Activated CD4-positive, alpha-beta T cell treated with anti-CD3 and anti-CD28 coated beads, Interleukin-2, Interleukin-4, amounts not matched to agents 100 ng/mL and 50 ng/mL, durations not matched to agents 16 hours and 8 hours (primary cell): ENCODE measurements at places on chromosomes 5 and 9.

- DNase-seq: no peak
Observed at GRCh38 chr9:129124506-129125069, 13.4 kb downstream of the PTPA start.

- DNase-seq: no peak
Observed at GRCh38 chr9:135664801-135665794, 2.0 kb downstream of the LCN9 start.

DNA sequence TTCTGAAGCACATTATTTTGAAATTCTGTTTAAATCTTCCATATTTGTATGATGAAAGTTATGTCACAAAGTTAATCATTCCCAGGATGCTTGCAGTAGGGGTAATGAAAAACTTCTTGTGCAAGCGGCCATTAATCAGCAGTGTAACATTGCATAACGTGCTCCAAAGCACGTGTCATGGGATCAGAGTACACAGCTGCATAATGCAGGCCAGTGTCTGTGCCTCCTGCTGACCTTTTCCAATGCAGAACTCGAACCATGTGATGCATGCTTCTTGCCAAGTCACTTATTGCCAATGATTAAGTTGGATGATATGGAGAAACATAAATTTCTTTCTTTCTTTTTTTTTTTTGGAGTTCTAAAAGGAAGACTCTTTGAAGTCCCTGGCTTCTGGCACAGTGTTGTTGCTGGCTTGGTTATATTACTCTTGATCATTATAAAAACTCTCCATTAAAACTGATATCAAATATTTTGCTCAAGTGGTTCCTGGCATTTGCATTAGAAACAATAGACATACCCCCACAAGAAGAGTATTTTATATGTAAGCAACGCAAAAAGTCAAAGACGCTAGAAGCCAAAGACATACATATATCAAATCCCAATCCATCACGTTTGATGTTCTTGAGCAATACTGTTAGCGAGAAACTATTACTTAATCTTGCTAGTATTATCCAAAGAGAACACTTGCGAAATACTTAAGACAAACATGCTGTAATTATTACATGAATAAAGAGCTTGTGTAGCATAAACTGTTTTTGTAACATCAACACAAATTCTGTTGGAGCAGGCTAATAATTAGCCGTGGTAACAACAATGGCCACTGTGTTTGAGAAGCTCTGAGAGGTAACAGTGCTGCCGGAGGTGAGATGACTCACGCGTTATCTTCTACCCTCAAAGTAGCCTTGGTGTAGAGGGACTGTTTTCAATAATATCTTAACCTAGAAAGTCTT lies 164.2 kb downstream of the AUH start:
- DNase-seq: no peak

DNA sequence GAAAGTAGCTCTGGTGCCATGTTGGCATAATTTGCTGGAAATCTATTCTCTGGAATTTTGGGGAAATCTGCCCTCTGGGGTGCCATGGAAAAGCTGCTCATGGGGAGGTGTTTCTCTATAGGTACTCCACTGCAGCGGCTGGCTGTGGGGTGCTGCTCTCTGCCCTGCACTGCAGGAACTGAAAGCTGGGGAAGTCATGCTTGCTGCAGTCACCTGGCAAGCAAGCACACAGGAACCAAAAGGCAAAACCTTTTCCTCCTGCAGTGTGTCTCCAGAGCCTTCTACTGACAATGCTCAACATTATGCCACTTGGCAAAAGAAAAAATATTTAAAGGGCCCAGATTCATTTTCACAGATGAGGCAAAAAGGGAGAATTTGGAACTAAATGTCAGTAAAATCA lies 25.8 kb upstream of the CARNMT1 start:
- no peak for DNase-seq

DNA sequence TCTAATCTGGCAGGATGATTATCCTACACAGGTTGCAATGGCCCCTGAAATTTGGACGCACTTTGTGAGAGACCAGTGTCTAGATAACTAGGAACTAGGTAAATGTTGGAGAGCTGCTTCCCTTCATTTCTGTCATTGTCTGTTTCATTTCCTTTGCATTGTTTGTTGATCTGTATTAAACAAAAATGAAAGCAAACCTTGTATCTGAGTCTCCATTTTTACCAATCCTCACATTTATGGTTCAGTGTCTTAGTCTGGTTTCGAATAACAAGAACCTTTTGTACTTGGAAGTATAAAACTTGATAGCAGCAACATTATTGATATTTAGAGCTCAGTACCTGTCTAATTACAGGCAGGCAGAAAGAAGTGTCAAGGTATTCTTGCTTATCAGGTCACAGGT lies 105.5 kb downstream of the MRPS30 start:
- no peak for DNase-seq

GRCh38 chr5:32504329-32504988 lies 59.9 kb upstream of the ZFR start:
- DNase-seq: no peak

DNA sequence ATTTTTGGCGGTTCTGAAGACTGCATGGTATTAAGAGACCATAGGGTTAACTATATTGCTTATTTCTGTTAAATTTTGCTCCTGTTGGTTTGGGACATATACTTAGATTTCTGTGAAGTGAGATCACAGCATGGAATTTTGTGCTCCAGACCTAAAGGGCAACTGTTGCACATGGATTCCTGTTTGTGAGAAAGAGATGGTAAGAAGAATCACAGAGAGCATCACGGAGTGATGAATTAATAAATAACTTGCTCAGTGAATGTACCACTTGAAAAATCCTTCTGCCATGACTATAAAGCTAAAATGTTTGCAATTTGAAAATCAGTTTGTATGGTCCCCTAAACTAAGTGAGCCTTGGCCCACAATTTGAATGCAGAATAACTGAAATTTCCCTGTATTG lies 4.5 kb downstream of the PSAT1 start:
- DNase-seq: no peak

GRCh38 chr9:77946969-77947620 lies 84.5 kb downstream of the GNAQ start:
- DNase-seq: no peak

DNA sequence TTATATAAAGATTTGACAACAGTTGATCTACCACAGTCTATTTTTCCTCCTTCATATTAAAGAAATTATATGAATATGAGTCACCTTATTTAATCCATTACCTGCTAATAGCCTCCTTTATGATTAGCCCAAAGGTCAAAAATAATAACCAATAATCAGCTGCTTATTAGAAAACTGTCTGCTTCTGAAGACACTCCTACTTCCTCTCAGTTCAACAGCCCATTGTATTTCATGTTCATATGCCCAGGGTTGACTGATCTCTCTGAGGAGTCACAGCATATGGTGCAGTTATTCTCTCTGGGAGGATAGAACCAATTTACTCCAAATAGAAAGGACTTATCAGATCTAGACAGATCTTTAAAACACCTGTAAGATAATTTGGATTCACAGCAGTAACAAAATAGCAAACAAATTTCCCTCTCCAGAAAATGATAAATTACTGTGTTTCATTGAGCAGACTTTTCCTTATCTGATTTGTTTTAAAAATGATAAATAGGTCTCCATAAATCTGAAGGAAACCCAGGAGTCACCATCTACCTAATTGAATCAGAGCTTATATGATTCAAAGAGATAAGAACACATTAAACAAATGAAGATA lies 180.4 kb upstream of the ITGA1 start:
- no peak for DNase-seq

GRCh38 chr5:10994091-10994986 lies 233.3 kb upstream of the DAP start:
- no peak for DNase-seq

DNA sequence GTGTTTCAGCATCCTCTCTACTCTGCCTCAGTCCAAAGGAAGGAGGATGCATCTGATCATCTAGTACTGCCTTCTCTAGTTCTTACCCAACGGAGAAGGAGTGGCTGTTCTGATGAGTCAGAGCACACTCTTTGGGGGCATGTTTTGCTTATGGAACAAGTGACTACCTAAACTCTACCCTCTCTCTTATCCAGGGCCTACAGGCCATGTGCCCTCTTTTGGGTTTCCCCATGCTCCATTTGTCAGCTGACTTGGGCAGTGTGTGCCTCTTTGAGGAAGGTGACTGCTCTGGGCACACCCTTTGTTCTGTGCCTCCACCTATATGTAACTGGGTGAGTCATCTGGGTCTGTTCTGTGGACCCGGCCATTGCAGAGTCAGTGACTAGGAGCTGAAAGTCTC lies 89.6 kb upstream of the BNC2 start:
- DNase-seq: no peak

- no peak for DNase-seq
Observed at GRCh38 chr5:53983568-53984460, 326.6 kb downstream of the ARL15 start.

DNA sequence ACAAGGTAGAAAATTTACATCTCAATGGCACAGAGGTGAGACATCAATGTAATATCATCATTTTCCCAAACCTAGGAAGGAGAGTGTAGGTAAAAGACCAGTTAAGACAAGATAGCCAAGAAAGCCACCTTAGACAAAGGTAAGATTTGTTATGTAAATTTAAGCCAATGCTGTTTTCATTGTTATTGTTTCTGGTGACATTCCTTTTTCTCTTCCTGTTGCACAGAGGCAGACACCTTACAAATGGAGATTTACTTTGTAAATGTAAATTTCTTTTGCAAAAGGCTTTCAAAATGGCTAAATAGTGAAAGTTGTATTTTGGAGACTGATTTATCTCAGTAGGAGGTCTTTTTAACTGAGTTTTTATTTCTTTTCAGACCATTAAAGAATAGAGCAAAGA lies 159.1 kb downstream of the YIPF5 start:
- DNase-seq: no peak

GRCh38 chr5:76642390-76643040 lies 19.3 kb upstream of the F2RL2 start:
- no peak for DNase-seq

DNA sequence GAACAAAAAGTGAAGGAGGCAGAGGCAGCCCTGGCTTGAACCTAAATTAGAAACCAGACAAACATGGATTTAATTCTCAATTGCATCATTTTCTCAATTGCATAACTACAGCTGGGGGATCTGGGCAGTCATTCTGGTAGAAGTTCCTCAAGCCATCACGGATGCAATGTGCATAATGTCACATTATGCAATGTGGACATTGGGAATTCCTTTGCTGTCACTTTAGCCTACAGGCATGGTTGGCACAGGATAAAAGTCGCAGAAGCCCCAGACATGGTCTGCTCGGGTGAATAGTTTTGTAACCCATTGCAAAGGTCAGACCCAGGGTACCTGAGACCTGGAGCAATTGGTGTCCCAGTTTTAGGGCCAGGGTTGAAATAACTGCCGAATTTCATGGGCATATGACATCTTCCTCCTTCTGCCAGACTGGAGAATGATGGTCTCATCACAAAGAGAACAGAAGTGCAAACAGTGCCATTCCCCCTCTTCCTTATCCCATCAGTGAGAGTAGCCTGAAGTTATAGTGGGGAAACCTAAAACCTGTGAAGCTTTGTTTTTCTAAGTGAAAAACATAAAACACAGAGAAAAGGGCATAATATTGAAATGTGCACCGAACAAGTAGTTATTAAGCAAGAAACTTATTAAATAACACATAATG lies 290.8 kb downstream of the MSX2 start:
- no peak for DNase-seq

- DNase-seq: no peak
Observed at GRCh38 chr5:149358294-149358651, 427 bp downstream of the PCYOX1L start.

GRCh38 chr5:52920929-52921328 lies 68.2 kb upstream of the ITGA2 start:
- no peak for DNase-seq

DNA sequence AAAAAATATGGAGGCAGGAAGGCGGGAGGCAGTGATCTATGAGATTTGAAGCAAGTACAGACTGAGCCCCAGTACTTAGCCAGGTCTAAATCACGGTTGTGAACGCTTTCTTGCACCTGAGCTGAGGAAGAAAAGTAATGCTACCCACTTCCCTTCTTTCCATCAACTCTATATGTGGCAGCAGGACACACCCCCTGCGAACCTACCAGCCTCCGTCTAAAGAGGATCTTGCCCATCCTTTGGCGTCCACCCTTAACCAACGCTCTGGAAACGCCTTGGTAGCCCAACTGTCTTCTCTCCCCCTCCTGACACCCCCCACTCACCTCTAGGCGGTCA lies 545 bp downstream of the HMGCS1 start:
- DNase-seq: no peak

- peak; percentile 77 for DNase-seq
Observed at GRCh38 chr5:151097820-151098767, 17.3 kb upstream of the TNIP1 start.

DNA sequence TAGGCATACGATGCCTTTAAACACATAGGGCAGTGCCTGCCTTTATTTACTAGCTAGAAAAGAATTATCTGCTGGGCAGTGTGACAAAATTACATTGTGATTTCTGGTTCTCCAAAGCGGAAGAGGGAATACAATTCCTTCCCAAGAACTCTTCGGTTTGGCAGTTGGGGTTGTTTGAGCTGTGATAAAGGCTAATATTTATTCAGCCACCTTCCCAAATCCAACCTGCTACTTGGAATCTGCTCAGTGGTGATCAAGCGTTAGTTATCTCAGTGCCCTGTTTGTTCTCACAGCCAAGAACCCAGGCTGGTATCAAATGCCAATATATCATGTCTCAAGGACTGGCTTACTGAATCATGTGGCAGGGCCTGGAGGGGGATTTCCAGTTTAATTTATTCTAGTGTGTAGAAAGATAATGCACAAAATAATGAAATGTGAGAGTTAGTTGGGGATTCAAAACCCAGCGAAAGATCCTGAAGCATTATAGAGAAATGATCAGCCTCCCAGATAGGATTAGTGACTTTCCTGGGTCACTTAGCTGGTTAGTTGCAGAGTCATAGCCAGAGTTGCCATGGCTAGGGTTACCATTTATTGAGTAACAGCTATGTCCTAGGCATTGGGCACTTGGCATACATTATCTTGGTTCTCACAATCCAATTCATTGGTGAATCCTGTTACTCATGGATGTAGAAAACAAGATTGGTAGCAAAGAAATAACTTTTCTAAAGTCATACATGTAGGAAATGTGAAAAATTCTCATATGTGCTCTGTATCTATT lies 457.0 kb upstream of the KLF4 start:
- DNase-seq: no peak

GRCh38 chr5:123813937-123814624 lies 302.1 kb downstream of the CSNK1G3 start:
- DNase-seq: no peak

GRCh38 chr5:56161927-56162326 lies 71.2 kb downstream of the ANKRD55 start:
- DNase-seq: no peak

DNA sequence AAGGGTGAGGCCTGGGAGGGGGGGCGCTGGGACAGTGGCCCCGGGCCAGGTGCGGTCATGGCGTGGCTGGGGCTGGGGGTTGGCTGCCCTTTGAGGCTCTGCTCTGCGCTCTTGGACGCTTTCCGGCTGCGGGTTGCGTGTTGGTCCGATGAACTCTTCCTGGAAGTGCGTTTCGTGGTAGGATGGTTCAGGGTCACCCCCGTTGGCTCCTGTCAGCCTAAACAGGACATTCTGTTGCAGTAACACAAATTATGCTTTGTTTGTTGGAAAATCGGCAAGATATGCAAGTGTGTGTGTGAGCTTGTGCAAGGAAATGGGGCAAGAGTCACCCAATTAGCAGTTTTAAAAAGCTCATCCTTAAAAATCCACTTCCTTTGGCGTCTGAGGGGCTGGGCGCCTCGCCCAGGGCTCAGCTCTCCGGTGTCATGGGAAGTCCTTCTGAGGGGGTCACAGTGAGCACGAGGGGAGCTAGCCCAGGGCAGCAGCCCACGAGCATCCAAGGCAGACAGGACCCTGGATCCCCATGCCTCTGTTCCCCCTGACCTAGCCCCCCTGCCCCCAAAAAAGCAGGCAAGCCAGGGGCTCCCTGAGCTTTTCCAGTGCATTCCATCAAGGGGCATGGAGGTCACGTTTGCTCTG lies 22.2 kb upstream of the RNU6ATAC start:
- no peak for DNase-seq
